ENCODE measurements at places on chromosomes 13 and 19. TPM values are rescaled to one million over a fixed set of nuclear protein-coding genes. Genes with fewer than 3 reads are reported as not detected.

DNA sequence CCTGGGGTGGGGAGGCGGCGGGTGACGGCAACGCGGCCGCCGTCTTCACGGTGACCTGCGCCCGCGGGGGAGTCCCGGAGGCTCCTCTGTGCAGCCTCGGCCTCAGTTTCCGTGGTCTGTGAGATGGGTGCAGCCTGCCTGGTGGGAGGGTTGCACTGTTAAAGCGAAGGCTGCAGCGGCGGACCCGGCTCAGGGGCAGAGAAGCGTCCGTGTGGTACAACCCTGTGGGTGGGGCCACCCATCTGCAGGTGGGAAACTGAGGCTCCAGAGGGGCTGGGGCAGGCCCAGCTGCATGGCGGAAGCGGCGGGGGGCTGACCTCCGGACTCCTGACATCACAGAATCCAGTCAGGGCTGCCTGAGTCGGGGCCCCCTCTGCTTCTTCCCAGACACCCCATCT lies 481 bp downstream of the FGF22 start:
- no peak for DNase-seq

Gene LHFPL6
- total RNA-seq, result 44.8 TPM

- DNase-seq, result no peak
Observed at GRCh38 chr19:27772059-27772458, 1440.9 kb downstream of the UQCRFS1 start.

Gene CCDC97
- total RNA-seq, result 9.7 TPM

DNA sequence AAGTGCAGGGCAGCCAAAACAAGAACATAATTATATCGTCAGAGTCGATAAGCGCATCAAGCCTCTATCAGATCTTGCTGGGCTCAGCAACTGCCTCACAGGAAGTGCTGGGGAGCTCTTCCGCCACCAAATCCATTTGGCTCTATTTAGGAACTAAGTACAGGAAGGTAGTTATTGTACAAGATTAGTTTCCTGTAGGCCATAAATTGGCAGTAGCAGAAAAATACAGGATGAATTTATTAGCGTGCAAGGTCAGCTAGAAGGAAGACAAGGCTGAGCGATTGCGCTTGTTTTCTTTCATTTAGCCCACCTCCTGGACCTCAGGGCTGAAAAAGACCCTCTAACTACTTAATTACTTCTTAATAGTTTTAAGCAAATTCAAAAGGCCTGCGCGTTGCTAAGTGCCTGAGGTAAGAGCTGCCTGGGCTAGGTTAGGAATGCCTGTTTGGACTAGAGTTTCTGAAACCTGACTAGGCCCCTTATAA lies 118.5 kb downstream of the IRS2 start:
- DNase-seq, result no peak

Gene LGI4
- not detected for total RNA-seq

- peak; percentile 76 for DNase-seq
Observed at GRCh38 chr13:90414691-90415596, 932.5 kb upstream of the MIR17HG start.

Data from fibroblast of villous mesenchyme (primary cell).